SHP77 treated with DMSO at 0.1 percent for 48 hours (cell line): ENCODE measurements at places on chromosomes 5 and 9.
A peak's percentile ranks its signal among the peaks of the same experiment; 100 is the strongest.

- DNase-seq: no peak
Measured at GRCh38 chr5:58048185-58048925, 411.5 kb downstream of the PLK2 start.

DNA sequence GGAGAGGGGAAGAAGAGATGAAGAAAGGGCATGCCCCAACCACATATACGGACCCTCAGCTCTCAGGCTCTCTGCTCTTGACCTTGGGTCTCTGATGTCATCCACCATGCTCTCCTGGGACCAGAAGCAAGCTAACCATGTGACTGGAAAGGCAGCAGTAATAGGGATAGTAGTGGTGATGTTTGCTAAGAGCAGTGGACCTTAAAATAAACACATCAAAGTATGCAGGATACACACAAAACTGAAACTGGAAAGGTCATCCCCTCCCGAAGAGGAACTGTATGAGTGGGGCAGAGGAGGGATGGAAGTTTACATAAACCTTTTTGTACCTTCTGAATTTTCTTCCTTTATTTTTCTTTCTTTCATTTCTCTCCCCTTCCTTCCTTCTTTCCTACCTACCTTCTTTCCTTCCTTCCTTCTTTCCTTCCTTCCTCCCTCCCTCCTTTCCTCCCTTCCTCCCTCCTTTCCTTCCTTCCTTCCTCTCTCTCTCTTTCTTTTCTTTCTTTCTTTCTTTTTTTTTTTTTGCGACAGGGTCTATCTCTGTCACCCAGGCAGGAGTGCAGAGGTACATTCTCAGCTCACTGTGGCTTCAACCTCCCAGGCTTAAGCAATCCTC, 8.1 kb upstream of the PTPN3 start:
- DNase-seq: peak; percentile 54

- peak; percentile 81 for DNase-seq
Measured at GRCh38 chr5:67209141-67209771, 12.7 kb upstream of the CD180 start.

GRCh38 chr9:137025517-137025966, 2.5 kb downstream of the ABCA2 start:
- peak; percentile 41 for DNase-seq

GRCh38 chr5:56827049-56827448, 11.7 kb downstream of the MAP3K1 start:
- DNase-seq: no peak
